ENCODE measurements at places on chromosomes 13 and 19.

DNA sequence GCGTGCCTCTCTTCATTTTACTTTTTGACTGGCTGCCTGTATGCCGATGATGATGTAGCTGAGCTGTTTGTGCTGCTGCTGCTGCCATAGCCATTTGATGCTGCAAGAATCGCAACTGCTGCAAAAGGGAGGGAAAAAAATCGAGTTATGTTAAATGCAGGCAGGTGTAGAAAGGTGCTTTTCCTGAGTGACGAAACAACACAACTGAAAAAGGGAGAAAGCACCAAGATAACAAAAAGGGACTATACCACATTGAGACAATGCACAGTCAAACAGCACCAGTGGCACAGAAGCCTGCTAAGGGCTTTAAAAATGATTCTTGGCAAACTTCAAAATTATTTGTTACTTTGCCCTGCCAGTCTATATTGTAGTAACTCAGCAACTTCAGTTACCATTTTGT is 9.1 kb downstream of the EXOSC8 start:
- no peak for DNase-seq

- DNase-seq, result no peak
These were observed 1.1 kb downstream of the ZNF135 start for GRCh38 chr19:58060231-58060630.

GRCh38 chr19:35341565-35342225 is 6.0 kb upstream of the FFAR1 start:
- no peak for DNase-seq

- DNase-seq, result no peak
These were observed 13.0 kb upstream of the SPC24 start for GRCh38 chr19:11168568-11168967.

- DNase-seq, result no peak
These were observed 363.8 kb upstream of the PCDH20 start for GRCh38 chr13:61779456-61779855.

GRCh38 chr13:34340534-34340933 is 522.6 kb downstream of the RFC3 start:
- DNase-seq, result no peak

GRCh38 chr13:113034451-113035212 is 65.6 kb downstream of the MCF2L start:
- peak; percentile 63 for DNase-seq

DNA sequence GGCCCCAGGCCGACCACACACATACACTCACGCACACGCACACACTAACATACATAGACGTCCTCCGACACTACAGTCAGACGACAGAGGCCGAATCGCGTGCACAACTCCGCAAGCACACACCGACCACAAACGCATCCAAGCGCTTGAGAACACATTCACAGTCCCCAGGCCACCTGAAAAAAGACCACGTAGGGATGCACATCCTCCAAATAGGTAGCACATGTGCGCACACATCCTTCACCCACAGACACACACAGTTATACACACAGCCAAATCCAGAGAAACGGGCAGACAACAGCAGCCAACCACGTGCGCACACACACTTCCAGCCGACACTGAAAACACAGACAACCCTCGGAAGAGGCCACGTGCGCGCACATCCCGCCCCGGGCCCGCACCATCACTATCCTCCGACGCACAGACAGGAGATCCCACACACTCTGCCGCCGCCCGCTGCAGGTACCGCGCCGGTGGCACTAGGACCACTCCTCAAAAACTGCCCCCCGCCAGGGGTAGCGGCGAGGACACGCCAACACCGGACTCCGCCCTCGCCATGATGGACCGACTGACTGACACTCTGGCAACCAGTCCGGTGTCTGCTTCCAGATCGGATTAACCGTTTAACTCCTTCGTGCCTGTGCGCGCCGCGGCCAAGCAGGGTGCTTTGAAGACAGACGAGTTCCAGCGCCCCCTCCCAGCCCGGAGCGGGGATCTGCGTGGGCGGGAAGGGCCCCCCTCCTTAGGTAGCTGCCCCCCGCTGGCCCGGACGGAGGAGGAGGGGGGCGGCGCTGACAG is 493 bp upstream of the PDE4A start:
- DNase-seq, result peak; percentile 96

- DNase-seq, result no peak
These were observed 2.3 kb downstream of the NCCRP1 start for GRCh38 chr19:39199025-39199424.

GRCh38 chr13:56697011-56697410 is 443.7 kb upstream of the PRR20A start:
- DNase-seq, result no peak

- no peak for DNase-seq
These were observed 3.7 kb upstream of the RAP2A start for GRCh38 chr13:97430296-97430695.

DNA sequence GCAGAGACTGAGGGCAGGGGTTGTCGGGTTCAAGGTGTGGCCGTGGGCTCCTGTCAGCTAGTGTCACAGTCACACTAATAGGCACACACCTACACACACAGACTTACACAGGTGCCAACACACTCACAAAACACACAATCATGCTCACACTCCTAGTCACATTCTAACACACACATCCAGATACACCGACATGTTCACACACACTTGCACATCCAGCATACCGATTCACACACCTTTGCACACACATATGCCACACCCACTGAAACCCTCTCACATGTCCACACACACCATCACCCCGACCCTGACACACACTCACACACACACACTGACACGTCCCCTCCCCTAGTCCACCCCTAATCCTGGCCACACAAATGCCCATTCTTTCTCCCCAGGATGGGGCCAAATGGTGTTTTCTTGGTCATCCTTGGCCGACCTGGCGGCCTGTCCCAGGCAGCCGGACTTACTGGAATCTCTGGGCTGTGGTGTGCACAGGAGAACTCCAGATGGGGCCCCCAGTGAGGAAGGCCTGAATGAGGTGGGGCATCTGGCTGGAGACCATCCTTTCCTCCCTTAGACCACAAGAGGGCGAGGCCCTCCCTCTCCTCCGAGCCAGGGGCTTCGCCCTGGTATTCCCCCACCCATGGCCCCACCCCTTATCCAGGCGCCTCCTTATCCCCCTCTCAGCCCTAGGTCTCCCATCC is 19.1 kb upstream of the PNMA8B start:
- no peak for DNase-seq

- DNase-seq, result no peak
These were observed 14.9 kb downstream of the PLA2G4C start for GRCh38 chr19:48095612-48096175.

GRCh38 chr13:66462187-66462586 is 767.9 kb downstream of the PCDH9 start:
- DNase-seq, result no peak

GRCh38 chr19:47005873-47006272 is 13.8 kb upstream of the NPAS1 start:
- DNase-seq, result no peak

GRCh38 chr13:101627556-101627943 is 175.1 kb downstream of the ITGBL1 start:
- DNase-seq, result no peak

- DNase-seq, result no peak
These were observed 7.0 kb upstream of the TMEM161A start for GRCh38 chr19:19145281-19145680.

DNA sequence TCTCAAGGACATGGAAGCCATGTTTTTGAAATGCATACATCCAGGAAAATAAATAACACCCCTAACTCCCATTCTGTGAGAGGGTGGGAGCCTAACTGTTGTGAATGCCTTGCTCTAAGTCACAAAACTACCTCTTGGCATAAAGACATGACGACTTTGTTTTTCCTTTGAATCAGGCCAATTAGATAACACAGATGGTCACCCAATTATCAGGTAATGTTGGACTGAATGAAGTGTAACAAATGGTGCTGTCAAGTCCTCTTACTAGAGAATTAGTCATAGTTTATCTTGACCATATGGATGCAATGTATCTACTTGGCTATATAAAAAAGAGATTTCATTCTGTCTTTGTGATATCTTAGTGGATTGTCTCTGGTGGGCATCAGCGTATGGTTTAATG is 553.6 kb upstream of the ATXN8OS start:
- DNase-seq, result no peak

- DNase-seq, result no peak
These were observed 87.3 kb downstream of the KCTD15 start for GRCh38 chr19:33883859-33884519.

DNA sequence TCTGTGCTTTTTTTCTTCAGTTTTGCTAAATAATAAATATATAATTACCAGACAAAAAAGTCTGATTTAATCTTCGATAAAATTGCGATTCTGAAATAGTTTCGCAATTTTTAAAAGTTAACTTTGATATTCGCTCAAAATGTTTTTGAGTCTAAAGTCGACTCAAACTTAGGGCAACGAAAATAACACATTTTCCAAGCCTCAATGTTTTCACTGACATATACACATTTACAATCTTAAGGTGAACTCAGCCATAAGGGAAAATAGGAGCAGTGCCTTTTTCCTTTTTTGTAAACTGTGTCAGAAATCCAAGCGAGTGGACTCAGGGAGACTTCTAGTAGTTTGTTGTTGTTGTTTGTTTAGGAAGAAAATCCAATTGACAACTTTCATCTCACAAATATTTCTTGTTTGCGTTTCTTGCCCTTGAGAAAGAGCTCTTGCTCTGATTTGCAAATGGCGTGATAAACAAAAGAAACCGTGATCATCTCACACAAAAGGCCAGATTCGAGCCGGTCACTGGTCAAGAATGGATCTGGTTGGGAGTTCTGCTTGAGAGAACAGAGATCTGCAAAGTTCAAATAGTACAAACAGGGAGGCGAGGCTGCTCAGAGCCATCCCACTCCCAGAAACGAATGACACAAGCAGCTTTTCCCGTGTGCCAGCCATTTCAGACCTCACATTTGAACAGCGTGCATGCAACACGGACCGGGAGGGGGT is 2.1 kb downstream of the SOX21 start:
- DNase-seq, result peak; percentile 61

DNA sequence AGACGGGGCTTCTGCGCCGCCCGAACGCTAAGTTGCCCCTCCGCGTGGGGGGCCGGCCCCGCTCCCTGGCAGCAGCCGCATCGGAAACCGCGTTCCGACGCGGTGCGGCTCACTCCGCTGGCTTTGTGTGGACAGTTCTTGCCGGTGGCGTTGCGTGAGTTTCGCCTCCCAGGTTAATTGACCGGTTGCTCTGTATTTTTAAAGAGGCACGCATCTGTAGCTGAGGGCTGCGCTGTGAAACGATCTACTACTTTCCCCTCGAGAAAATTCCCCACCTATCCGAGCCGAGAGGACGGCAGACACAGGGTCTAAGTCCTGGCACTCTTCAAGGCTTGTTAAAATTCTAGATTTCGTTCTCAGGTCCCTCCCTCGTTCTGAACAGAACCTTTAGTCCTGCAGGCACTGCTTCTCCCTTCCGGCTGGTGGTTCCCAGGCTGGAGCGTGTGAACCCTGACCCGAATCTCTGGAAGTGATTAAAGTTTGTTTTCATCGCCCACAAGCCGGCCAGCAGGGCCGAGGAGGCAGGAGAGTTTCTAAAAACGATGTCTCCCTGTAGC is 933 bp downstream of the ARHGEF7 start:
- peak; percentile 64 for DNase-seq

DNA sequence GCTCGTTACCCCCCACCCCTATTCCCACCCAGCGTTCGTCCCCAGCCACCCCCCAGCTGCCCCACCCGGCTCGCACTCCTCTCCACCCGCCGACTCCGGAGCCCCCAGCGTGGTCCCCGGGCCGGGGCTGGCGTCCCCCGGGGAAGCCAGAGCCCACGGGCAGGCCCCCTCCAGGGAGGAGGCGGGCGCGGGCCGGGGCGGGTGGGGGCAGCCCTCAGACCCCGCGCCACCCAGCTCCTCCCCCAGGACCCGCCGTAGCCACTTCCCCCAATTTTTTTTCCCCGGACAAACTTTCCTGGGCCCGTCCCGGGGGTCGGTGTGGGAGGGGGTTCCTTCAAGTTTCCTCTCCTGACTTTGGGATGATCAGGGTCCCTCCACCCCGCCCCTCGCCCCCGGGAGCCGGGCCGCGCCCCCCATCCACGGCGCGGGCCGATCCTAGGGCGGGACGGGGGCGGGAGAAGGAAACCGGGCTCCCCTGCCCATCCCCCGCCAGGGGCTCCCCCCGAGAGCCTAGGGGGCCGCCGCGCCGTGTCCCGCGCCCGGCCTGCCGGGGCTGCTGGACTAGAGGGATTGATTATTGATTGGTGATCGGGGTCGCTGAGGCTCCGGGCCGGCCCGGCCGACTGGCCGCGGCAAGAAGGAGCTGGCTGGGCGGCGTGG is 927 bp upstream of the TSHZ3 start:
- DNase-seq, result peak; percentile 55

DNA sequence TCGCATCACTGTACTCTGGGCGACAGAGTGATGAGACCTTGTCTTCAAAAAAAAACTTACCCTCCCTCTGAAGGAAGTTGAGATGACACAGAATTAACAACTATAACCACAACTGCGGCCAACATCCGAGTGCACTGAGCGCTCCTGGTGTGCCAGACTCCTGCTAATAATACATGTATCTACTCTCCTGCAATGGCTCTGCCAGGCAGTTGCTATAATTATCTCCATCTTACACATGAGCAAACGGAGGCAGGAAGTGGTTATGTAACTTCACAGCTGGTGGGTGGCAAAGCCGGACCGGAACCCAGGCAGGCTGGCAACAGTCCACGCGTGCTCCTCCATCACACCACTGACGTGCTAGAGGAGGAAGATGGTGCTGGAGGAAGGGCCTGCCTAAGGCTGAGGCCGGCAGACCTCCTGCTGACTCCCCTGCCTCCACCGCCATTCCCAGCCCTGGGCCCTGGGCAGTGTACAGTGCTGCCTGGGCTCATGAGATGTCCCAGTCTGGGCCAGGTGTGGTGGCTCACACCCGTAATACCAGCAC is 12.6 kb downstream of the XRCC1 start:
- DNase-seq, result no peak

- DNase-seq, result no peak
These were observed 305.0 kb downstream of the EFNB2 start for GRCh38 chr13:106230450-106230849.

DNA sequence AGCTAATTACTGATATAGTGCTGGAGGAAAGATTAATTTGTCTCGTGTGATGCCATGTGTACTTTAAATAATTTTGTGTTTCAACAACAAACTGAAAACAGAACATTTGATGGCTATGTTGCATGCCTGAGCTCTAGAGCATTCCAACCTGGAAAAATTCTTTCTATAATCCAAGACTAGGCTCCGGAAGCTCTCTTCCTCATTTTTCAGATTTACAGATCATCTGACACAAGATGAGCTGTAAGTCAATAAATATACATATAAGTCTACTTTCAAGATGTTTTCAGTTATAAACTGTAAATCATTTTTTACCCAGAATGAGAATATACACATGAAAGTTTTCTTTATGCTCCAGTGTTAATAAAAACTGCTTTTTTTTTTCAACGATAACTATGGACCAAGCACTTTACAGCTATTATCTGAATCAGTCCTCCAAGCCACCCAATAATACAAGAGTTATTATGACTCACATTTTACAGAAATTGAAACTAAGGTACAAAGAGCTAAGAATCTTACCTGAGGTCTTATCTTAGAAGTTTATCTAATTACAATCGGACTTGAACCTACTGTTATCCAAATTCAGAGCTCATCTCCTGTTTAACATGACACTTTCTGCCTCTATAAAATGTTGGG is 6.4 kb upstream of the FOXO1 start:
- no peak for DNase-seq

- DNase-seq, result no peak
These were observed 26.7 kb downstream of the RCBTB2 start for GRCh38 chr13:48506092-48506701.

Measured in ecto neural progenitor cell (in vitro differentiated cells).